ENCODE measurements at places on chromosomes 13 and 19.

- no peak for DNase-seq
Observed at GRCh38 chr19:14843578-14843977, 5.1 kb downstream of the OR7A10 start.

GRCh38 chr13:44276061-44276460, 97.6 kb upstream of the SERP2 start:
- no peak for DNase-seq

DNA sequence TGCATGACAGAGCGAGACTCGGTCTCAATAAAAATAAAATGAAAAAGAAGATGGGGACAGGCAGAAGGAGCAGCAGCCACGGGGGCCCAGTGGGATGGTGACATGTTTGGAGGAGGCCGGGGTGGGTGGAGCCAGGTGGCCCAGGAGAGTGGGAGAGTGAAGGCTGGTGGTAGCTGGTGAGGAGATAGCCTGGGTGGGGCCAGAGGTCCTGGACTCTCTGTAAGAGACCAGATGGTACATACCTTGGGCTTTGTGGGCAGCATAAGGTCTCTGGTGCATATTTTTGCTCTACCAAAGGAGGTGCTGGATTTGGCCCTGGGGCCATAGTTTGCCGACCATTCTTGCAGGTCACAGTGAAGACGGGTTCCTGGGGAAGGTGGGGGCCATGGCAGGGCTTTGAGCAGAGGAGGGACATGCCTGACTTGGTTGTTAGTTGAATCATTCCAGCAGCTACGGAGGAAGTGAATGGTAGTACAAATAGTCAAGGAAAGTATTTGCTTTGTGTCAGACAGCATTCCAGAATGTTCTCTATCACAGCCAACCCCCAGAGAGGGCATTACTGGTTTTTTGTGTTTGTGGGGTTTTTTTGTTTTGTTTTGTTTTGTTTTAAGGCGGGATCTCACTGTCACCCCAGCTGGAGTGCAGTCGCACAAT, 69.1 kb downstream of the ARHGEF18 start:
- DNase-seq = no peak

- no peak for DNase-seq
Observed at GRCh38 chr13:95505986-95506385, 46.5 kb upstream of the CLDN10 start.
